Spinal cord (tissue), 10 donors: ENCODE measurements at places on chromosomes 3 and 15.

- DNase-seq = no peak
Measured at GRCh38 chr3:5607581-5607980, 420.1 kb downstream of the EDEM1 start.

DNA sequence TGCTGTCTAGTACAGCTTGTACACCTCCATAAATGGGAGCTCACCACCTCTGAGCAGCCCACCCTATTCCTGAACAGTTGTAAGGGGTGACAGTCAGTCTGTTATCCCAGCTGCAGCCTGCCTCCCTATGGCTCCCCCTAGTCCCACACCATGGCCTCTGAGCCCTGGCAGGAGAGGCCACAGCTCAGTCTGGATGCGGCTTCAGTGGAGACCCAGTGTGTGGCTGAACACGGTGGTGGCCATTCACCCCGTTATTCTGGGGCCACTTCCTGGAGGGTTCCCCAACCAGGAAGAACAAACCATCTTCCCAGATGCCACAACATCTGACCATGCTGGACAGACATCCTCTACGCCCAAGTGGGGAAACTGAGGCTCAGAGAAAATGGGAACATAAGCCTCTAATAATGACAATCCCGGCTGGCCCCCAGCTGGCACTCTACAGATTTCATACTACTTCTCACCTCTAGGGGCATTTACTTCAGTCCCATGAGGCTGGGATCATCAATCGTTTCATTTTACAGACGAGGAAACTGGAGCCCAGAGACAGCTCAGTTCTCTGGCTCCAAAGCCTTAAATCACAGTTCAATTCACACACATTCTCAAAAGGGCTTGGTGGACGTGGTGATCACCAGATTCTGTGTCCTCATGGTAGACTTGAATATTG lies 9.2 kb upstream of the GRIP2 start:
- no peak for DNase-seq

- DNase-seq = no peak
Measured at GRCh38 chr3:175222356-175222755, 363.2 kb downstream of the NAALADL2 start.

GRCh38 chr3:159872374-159873109 lies 116.1 kb upstream of the IL12A start:
- DNase-seq = no peak
